ENCODE measurements at places on chromosomes 3 and 15.

DNA sequence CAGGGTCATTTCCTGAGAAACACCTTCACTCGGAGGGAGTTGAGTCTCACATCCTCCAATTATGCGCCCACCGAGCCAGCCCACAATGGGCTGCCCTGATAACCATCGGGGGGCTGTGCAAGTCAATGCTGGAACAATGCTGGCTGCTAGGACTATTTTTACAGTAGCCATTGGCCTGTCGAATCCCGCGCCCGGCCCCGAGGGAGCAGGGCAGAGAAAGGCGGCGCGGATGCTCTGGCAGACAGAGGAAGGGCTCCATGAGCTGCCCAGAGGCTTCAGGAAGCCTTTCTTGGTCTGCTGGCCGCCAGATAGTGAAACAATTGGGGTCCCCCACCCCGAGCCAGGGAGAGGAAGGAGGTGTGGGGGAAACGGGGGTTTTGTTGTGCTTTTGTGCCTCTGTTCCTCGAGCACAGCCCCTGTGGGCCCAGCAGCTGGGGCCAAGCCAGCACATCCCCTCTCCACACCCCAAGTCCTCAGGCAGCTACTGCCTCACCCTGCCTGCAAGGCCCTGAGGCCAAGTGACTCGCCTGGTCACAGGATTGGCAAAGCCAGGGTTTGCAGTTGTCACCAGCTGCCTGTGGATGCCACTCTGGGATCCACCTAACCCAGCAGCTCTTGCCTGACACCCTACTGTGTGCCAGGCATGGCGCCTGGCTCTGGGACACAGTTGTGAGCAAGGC lies 39.0 kb downstream of the SLC6A6 start:
- no peak for DNase-seq

DNA sequence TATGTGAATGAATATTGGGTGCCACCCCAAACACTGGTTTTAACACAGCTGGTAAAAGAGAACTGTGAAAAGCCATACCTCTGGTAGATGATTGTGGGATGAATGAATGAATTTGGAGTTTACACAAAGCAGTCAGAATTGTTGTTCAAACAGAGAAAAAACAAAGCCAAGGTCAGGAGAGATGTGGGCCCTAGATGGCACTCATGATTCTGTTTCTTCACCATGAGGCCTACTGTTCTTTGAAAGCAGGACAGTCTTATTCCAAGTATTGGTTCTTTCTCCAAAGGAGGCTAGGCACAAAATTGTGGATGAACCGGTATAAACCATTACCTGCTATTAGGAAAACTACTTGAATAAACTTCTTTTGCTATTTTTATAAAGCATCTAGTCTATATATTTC lies 97.6 kb downstream of the SAMMSON start:
- DNase-seq, result no peak

- DNase-seq, result no peak
These were observed 18.8 kb downstream of the ZXDC start for GRCh38 chr3:126456766-126457388.

GRCh38 chr15:24745290-24745689 lies 69.7 kb downstream of the NPAP1 start:
- DNase-seq, result no peak

- no peak for DNase-seq
These were observed 37.1 kb downstream of the CPA3 start for GRCh38 chr3:148901987-148902791.

- DNase-seq, result no peak
These were observed 34.7 kb downstream of the NUSAP1 start for GRCh38 chr15:41367418-41367817.

GRCh38 chr15:64024172-64025050 lies 21.9 kb downstream of the DAPK2 start:
- no peak for DNase-seq

GRCh38 chr3:142808103-142808917 lies 80.6 kb downstream of the PCOLCE2 start:
- peak; percentile 55 for DNase-seq

GRCh38 chr3:196998966-196999760 lies 30.5 kb downstream of the MELTF start:
- no peak for DNase-seq

DNA sequence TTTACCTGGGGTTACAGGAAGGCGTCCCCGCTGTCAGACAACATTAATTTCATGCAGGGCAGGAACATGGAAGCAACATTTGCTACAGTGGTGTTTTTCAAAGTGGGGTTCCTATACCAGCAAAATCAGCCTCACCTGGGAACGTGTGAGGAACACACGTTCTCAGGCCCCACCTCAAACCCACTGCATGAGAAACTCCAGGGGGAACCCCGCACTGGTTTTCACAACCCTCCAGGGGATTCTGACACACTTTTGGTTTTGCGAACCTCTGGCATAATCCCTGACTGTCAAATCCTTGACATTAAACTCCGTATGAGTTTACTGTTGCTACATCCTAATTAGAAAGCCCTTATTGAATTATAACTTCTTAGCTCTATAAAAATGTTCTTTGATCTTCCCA lies 127.7 kb downstream of the LRRK1 start:
- DNase-seq, result no peak

- DNase-seq, result no peak
These were observed 76.9 kb downstream of the CACNA1D start for GRCh38 chr3:53571264-53571663.

DNA sequence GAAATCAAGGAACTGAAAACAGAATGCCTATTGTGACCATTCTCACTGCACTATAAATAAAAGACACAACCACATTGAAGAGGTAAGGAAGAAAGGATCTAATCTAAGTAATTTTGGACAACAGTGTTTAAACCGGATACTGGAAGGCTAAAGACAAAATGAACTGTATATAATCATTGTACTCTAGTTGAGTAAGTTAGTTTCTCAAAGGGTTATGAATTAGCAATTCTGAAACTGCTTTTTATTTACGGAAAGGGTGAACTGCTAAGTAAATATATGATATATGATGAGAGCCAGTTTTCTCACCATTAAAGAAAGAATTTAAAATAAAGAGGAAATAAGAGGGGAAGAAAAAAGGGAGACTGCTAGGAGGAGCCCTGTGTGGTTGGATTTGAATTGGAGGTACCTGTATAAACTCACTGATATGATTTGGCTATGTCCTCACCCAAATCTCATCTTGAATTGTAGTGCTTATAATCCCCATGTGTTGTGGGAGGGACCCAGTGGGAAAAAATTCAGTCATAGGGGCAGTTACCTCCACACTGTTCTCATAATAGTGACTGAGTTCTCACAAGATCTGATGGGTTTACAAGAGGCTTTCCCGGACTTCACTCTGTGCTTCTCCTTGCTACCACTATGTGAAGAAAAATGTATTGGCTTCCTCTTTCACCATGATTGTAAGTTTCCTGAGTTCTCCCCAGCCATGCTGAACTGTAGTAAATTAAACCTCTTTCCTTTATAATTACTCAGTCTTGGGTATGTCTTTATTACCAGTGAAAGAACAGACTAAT lies 607.7 kb downstream of the PYDC2 start:
- DNase-seq, result no peak

DNA sequence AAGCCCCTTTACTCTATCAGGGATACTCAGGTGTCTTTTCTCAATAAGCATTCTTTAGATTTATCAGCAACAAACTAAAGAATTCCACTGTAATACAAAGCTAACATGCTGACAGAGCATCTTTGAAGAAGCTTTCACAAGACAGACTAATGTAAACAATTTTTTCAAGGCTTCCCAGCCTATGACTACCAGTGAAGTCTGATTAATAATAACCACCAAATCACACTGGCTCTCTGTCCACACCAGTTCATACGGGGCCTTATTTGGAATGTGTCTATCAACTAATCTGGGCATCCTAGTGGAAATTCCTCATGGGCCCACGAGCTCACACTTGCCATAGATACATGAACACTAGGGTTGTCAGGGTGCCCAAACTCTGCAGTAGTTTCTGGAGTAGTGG lies 84.5 kb downstream of the EFL1 start:
- peak; percentile 15 for DNase-seq

DNA sequence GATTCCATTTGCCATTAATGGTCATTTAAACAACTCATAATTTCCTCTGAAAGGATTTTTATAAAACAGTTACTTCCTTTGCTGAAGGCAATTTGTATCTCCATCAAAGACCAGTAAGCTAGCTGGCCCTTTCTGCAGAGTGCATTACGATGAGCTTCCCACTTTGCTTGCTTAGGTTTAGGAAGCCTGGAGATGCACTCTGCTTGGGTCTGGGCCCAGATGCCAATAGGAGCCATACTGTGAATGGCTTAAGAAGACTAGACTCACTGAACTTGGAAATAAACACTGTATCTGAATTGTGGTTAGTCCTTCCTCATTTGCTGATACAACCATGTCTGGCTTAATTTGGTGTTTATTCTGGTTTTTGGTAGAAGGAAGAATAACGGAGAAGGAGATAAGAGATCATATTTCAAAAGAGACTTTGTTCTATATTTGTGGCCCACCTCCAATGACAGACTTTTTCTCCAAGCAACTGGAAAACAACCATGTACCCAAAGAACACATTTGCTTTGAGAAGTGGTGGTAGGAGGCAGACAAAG lies 38.1 kb downstream of the OXNAD1 start:
- DNase-seq, result no peak

DNA sequence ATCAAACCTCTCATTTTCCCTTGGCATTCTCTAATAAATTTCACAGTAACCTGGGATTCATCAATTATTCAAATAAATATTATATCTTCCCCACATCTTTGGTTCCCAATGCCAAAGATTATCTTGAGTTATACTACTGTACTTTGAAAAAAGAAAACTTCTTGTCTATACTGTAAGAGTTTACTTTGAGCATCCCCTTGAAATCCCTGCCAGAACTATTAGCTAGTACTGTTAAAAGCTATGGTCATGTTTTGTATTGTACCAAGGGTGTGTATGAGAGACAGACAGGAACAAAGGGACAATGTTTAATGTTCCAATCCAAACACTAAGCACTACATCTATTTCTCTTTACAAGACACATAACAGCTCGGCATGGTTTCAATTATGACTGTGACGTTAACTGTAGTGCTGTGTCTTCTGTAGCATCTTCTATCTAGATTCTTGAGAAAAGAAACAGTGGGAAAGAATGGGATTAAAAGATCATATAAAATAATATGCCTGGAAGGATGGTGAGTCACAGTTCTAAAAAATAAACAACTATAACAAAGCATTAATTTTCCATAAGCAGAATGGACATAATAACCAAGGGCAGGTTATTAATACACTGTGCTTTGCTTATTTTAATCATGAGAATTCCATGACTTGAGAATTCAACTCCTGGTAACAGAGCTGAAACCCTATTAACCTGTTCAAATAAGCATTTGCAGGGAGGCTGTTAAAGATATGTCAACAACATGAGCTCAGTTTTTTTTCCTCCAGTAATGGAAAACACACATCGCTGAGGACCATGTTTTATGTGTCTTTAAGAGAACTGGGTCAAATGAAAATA lies 71.1 kb downstream of the ALDH1A2 start:
- no peak for DNase-seq

- DNase-seq, result no peak
These were observed 49.5 kb upstream of the CMSS1 start for GRCh38 chr3:99768126-99768525.

- no peak for DNase-seq
These were observed 15.3 kb downstream of the NUP210 start for GRCh38 chr3:13404626-13405452.

DNA sequence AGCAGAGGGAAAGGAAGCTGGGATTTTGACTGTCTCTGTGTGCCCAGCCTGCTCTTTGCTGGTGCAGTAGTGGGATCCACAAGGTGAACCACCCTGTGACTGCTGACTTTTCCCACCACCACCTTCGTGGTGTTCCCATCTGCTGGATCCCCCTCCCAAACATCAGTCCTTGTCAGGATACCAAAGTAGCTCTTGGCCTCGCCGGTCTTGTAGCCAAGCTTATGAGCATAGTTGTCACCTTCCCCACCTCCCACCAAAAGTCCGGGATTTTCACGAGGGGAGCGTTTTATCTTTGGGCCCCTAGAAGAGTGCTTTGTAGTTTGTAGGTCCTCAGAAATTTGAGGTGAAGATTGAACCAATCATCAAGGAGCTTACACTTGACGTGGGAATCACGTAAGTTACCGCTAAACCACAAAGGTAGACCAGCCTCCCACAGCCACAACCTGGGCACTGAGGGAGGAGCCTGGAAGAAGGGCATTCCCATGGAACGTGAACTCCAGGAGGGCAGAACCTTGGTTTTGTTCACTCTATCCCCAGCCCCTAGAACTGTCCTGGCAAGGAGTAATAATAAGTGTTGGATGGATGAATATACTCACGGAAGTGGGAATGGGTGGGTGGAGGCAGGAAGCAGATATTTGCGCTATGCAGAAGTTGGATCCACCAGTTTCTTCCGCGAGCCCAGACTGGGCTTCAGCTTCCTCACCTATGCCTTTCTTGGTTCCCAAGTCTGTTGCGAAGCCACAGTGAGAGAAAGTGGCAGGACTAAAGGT lies 814 bp upstream of the TEX264 start:
- DNase-seq, result no peak

GRCh38 chr3:182258538-182259177 lies 534.6 kb upstream of the ATP11B start:
- DNase-seq, result peak; percentile 30

GRCh38 chr3:184237211-184237610 lies 7.8 kb downstream of the VWA5B2 start:
- DNase-seq, result no peak

DNA sequence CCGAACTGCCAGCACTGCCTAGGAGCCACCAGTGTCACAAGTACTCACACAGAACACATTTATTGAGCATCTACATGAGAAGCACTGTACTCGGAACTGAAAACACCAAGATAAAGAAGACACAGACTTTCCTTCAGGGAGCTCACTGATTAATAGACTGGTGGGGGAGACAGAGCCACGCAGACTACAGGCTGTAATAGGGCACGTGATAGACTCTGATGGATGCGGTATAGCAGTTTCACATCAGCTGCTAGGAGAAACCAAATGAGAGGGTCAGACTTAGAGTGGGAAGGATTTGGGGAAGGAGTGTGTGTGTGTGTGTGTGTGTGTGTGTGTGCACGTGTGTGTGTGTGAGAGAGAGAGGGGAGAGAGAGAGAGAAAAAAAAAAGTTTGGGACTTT lies 12.1 kb downstream of the EPHB1 start:
- DNase-seq, result no peak

GRCh38 chr3:45472795-45473194 lies 84.4 kb downstream of the LARS2 start:
- no peak for DNase-seq

DNA sequence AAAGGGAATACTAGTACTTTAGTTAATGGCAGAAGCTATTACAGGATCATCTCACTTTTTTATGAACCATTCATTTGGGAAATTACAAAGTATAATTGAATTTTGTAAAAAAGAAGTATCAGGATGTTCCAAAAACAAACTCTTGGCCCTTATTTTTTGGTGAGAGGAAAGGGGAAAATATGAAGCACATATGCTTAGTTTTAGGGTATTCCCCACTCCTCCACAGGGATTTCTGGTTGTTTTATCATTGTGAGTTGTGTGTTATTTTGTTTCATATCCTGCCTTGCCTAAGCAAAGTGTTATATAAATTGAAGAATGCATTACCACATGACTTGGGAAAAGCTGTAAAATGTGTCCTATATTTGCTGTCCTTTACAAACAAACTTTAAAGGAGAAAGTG lies 227.0 kb downstream of the FMN1 start:
- no peak for DNase-seq

- no peak for DNase-seq
These were observed 21.7 kb downstream of the CSNK1G1 start for GRCh38 chr15:64333986-64334929.

GRCh38 chr15:58604455-58604923 lies 145.0 kb downstream of the ADAM10 start:
- DNase-seq, result no peak

GRCh38 chr3:96986241-96986640 lies 171.8 kb downstream of the EPHA6 start:
- DNase-seq, result no peak

Data from Caki2 (cell line).